NCI-H1105 (cell line): ENCODE measurements at places on chromosomes 13 and 19.

DNA sequence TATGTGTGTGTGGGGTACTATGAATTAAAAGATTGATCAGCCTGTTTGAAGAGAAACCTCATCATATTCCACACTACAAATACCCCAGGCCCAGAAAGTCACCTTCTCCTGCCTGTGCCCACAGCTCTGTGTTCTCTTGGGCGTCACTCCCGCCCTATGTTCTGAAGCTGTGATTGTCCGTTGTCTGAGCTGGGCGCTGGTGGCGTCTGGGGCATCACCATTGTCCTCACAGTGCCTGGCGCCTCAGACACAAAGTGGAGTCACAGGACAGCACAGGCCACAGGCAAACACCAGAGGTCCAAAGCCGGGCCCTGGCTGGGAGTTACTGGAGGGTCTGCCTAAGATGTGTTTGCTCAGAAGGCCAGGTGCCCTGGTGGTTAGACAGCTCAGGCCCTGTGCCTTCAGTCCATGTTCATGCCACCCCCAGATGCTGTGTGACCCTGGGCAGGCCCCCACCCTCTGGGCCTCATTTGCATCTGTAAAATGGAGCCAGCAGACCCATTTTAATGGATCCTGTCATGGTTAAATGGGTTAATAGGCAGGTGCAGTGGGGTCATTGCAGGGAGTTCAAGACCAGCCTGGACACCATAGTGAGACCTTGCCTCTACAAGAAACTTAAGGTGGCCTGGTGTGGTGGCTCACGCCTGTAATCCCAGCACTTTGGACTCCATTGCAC lies 34.5 kb downstream of the DNM2 start:
- DNase-seq = no peak

DNA sequence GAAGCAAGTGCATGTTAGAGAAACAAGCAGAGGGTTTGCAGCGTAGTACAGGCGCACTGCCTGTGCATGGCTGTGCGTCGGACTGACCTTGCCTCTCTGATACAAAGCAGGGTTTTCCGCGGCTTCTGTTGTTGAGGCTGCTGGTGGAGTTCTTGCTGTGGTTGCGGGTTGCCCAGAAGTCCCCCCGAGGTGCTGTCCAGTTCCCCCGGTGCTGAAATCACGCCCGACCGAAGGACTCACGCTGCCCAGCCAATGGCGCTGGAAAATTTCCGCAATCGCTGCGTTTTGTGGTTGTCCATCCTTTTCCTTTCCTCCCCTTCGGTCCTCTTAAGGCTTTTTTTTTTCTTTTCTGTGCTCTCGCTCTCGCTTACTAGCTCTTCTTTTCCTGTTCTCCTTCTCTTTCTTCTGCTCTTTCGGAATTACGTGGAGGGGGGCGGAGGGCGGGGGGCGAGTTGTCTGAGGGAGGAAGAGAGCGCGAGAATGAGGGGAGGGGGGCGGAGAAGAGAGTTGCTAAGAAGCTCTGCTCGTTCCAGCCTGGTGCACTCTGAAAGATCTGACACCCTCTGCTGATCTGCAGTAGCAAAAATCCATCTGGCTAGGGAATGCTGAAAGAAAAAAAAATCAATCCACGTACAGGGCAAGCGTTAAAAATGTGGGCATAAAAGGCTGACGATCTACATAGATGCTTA lies at the start of gene SLITRK1:
SLITRK1 (minus strand) TSS at position 558 of the 689 bp plus-strand sequence. CDS start 967 bp downstream, outside the sequence.
- no peak for DNase-seq

DNA sequence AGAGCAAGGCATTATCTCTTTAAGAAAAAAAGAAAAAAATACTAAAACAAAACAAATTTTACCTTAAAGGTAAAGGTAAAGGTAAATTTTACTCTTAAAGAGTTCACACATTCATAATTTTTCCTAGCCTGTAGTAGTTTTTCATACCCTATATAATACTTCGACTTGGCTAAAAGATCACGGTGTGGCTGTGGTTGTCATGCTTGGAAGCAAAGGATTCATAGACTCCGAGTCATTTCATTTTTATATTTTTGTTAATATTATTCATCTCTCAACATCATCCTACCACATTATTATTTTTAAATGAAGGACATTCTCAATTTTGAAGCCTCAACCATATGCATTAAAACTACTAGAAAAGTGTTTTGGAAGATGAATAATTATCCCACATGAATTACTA lies 52.7 kb downstream of the PIBF1 start:
- DNase-seq = no peak

GRCh38 chr19:18220632-18221275 lies 5.5 kb downstream of the PDE4C start:
- DNase-seq = peak; percentile 51

DNA sequence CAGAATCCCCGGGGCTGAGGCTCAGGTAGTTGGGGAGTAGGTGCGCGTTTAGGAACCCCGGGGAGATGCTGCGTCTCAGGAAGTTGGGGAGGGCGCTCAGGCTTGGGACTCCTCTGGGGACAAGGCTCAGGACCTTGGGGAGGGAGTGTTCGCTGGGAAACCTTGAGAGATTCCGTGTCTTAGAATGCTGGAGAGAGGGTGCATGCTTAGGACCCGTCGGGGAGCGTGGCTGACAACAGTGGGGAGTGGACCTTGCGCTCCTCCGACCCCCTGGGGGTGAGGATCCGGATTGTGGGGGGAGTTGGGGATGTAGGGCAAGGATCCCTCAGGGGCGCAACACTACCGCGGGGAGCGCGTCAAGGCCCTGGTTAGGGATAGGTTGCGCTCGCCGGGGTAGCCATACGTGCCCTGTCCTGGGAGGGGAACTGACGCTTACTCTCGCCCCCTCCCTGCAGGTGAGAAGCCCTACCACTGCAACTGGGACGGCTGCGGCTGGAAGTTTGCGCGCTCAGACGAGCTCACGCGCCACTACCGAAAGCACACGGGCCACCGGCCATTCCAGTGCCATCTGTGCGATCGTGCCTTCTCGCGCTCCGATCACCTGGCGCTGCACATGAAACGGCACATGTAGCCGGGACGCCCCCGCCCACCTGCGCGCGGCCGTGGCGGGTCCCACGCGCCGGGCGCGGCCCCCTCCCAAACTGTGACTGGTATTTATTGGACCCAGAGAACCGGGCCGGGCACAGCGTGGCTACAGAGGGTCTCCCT lies 2.0 kb downstream of the KLF2 start:
- DNase-seq = no peak

- no peak for DNase-seq
These were observed 603 bp downstream of the TM9SF2 start for GRCh38 chr13:99501848-99502301.

GRCh38 chr13:53512635-53513034 lies 484.0 kb downstream of the OLFM4 start:
- DNase-seq = no peak

DNA sequence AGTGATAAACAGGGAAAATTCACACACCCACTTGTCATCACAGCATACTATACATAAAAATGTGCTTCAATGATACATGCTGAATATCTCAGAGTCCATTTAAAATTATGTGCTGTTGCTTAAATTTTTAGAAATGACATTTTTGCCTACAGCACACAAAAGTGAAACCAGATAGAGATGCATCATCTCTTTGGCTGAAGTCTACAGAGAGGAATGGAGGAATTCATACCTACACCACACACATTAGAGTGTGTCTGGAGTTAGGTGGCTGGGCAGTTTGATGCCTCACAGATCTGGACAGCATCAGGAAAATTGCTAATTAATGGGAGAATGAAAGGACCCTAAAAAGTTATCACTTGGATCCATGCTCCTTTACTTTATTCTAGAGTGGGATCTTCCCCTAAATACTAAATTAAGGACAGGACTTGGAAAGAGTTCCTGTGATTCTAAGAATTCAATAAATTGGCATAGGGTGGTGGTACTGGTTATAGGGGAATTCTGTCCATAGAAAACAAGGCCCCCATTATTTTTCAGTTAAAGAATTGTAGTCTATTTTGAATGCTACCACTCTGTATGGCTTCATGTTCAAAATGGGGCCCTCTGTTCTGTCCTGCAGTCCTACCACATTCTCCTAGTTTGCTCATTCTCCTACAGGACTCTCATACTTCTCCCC lies 41.3 kb downstream of the RCBTB2 start:
- no peak for DNase-seq

GRCh38 chr19:48772503-48772953 lies 17.2 kb downstream of the FGF21 start:
- DNase-seq = no peak

- DNase-seq = no peak
These were observed 555.4 kb downstream of the KCTD12 start for GRCh38 chr13:76330761-76331160.

DNA sequence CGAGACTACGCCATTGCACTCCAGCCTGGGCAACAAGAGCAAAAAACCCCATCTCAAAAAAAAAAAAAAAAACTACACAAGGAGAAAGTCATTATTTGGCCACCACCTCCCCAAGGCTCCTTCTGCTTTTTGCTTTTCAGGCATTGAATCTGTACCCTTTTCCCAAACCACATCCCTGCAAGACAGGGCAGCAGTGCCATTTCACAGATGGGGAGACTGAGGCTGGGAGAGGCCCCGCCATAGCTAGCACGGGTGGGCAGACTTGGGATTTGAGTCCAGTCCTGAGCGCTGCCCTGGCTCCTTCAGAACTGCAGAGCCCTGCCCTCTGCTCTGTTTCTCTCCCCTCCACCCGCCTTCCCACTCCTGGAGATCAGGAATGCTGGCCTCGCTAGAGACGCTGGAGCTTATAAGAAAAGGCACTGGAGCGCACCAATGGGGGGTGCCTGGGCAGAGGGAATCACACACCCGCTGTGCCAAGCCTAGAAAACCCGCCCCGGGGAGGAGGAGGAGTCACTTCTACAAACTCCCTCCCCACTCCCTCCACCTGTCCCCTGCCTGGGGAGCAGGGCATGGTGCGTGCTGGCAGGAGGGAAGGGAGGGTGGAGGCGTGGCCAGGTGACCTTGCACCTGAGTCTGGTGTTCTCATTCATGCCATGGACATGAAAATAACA lies 17.6 kb downstream of the TJP3 start:
- no peak for DNase-seq
